Activated T-helper 9 cell treated with anti-CD3 and anti-CD28 coated beads, Interleukin-2, amount 50 U/mL, for 16 hours (primary cell): ENCODE measurements at places on chromosomes 16 and 17.

- no peak for DNase-seq
Measured at GRCh38 chr17:15648386-15648785, 28.9 kb upstream of the FBXW10B start.

DNA sequence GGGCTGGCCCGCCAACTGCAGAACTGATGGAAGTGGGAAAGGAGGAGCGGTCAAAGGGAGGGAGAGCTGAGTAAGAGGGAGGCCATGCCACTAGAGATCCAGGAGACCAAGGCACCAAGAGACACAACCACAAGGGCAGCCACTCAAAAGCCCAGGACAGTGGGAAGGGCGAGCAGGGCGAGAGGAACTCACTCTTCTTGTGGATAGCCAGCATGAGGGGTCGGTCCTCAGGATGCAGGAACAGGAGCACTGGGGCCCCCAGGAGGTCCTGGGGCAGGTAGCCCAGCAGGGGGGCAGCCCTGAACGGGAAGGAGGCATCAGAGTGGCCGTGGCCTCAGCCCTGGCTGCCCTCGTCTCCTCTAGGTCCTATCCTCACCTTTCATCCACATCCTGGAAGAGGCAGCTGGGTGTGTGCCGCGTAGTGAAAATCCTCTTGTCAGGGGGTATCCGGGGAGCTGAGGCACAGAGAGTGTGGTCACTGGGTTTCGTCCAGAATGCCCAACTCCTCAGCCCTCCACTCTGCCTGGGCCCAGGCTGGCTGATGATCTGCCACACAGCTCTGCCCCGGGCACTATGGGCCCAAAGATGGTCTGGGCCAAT is 4.3 kb downstream of the PER1 start:
- no peak for DNase-seq

GRCh38 chr16:9859701-9860327 is 322.4 kb downstream of the GRIN2A start:
- no peak for DNase-seq

- no peak for DNase-seq
Measured at GRCh38 chr16:19804538-19805323, 79.9 kb downstream of the GPRC5B start.

GRCh38 chr17:8818654-8819330 is 19.6 kb upstream of the MFSD6L start:
- DNase-seq = no peak

- DNase-seq = no peak
Measured at GRCh38 chr16:12291989-12292759, 315.6 kb downstream of the SNX29 start.

DNA sequence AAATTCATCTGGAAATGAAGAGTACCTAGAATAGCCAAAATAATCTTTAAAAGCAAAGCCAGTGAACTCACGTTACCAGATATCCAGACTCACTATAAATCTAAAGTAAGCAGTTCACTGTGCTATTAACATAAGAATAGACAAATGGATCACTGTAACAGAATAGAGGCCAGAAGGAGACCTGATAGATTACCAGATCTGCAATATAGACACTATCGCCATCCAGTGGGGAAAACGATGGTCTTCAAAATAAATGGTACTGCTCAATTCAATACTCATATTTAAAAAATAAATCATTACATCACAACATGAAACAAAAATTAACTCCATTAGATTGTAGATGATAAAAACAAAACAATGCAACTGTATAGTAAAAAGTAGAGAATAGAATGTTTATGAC is 158.6 kb upstream of the CDH8 start:
- DNase-seq = no peak

DNA sequence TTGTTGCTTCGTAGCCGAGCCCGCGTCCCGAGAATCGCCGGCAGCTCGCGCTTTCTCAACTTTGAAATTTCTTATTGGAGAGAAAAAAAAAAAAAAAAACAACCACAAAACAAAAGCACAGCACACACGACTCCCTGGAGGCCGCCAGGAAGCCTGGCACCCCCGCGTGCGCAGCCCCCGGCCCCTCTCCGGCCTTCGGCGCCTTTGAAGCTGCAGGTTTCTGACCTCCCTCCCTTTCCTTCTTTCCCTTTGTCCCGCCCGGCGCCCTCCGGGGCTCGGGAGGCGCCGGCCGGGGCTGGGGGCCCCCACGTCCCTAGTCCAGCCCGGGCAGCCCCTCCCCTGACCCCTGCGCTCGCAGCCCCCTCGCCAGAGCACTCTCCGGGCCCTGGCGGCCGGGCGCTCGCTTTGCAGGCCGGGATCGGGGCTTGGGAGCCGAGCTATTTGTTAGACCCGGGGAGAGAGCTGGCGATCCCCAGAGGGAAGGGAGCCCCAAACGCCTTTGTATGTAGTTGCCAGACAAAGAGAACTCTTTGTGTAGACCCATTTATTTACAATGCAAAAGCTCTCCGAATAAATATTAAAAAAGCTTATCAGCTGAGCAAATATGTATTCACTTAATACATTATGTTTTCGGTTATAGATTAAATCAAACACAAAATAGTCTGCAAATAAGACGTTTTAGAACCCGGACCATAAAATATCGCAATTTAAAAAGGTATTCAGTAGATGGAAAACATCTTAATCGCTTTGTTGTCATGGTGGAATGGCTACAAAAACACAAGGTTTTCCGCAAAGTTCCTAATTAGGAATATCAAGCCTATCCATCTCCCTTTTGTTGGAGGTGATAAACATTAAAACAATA is 2.3 kb downstream of the BAHCC1 start:
- no peak for DNase-seq

- DNase-seq = no peak
Measured at GRCh38 chr16:85586380-85587104, 26.6 kb upstream of the GSE1 start.

- DNase-seq = peak; percentile 76
Measured at GRCh38 chr17:41647940-41648410, 23.6 kb upstream of the KRT17 start.

- DNase-seq = no peak
Measured at GRCh38 chr17:9370467-9370866, 205.2 kb downstream of the STX8 start.

DNA sequence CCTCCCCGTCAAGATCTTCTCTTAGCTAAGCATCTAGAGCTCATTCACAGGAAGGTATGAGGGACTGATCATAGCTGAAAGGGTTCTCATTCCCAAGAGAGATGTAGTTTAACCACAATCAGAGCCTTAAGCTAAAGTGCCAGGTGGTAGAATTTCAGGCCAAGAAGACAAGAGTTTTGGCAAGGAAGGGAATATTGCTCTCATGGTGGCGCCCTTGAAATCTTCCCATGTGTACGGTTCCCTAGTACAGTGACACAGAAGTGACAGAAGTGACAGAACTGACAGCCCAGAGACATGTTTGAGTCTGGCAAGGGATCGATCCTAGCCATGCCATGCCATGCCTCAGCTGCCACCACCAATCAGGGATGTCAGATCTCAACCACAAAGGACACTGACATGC is 2.5 kb downstream of the GRIN2C start:
- DNase-seq = no peak

DNA sequence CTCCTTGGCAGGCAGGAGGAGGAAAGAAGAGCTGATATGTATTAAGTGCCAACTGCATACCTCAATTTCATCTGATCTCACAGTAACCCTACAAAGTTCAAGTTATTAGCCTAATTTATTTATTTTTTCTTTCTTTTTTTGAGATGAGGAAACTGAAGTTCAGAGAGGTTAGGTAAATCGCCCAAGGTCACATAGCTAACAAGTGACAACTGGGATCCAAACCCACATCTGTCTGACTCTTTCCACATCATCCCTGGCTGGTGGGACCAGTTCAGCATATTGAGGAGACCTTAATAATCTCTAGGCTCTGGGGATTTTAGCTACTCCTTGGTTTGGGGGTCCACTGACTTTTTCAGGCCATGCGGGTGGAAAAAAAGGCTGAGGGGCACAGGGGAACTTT is 60.9 kb downstream of the CYB5B start:
- DNase-seq = no peak

DNA sequence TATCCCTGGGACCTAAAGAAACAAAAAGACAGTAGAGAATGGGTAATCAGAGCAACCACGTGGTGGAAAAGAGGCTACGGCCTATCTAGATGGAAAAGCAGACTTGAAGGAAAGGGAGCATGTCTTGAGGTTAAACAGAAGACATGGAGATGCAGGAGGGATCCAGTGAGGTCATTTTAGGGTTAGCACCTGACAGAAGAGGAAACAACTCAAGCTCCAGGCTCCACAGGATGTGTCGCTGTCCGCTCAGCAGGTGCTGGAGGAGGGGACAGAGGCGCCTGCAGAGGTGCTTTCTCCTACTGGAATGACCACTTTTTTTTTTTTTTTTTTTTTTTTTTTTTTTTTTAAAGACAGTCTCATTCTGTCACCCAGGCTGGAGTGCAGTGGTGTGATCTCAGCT is 47.5 kb upstream of the CLEC3A start:
- no peak for DNase-seq

DNA sequence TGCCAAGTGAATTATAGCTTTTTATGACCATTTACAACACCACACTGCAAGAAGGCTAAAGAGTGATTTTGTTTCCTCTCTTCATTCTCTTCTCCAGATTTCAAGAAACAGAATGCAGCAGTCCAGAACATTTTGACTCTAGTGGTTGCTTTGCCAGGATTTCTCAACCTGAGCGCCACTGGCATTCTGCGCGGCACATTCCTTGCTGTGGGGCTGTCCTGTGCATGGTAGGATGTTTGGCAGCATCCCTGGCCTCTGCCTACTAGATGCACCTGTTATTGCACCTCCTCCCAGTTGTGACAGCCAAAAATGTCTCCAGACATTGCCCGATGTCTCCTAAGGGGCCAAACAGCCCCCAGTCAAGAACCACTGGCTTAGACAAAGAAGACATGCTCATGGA is 25.7 kb upstream of the SLC39A11 start:
- DNase-seq = no peak

DNA sequence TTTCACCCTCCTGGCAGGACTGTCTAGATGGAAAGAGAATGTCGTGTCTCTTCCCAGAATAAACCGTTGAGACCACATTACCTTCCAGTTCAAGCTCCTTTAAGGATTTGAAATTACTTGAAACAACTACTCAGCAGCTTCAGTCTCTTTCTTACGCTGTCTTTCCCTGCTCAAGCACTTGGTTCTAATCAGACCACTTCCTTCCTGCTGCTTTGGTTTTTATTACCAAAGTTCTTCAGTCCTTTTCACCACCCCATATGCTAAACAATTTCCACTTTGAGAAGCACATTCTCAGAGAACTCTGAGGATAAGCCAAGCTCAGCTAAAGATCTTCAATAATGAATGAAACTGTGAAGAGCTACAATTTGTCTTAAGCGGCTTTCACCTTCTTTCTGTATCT is 105.4 kb downstream of the STX8 start:
- DNase-seq = no peak

DNA sequence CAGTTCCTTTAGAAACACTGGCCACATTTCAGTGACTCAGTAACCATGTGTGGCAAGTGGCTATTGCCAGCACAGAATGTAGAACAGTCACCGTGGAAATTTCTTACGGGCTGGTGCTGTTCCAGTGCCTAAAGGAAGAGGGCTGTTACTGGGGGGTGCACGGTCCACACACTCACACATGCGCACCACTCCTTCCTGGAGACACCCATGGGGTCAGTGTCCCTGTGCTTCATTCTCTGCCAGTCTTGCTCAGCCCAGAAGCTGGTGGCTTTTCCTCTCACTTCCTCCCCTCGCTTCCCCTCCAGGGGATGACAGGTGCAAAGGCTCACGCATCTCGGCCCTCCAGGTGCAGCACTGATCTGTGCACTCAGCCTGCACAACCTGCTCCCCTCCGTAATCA is 115.6 kb downstream of the CCDC182 start:
- no peak for DNase-seq

DNA sequence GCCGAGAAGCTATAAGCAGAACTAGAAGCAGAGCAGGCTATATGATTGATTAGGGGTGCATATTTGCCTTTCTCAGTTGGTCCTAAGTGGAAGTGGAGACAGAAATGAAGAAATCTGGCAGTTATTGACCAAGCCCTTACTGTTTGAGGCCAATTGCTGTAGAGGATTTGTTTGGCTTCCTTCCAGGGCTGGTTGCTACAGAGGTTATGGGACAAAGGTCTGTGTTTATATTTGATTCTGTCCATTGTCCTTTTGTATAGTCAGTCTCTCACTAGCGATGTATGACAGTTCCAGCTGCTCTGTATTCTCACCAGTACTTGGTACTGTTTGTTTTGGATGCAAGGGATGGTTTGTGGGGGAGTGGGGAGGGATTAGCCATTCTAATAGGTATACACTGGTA is 7.3 kb upstream of the ALOX15 start:
- no peak for DNase-seq

DNA sequence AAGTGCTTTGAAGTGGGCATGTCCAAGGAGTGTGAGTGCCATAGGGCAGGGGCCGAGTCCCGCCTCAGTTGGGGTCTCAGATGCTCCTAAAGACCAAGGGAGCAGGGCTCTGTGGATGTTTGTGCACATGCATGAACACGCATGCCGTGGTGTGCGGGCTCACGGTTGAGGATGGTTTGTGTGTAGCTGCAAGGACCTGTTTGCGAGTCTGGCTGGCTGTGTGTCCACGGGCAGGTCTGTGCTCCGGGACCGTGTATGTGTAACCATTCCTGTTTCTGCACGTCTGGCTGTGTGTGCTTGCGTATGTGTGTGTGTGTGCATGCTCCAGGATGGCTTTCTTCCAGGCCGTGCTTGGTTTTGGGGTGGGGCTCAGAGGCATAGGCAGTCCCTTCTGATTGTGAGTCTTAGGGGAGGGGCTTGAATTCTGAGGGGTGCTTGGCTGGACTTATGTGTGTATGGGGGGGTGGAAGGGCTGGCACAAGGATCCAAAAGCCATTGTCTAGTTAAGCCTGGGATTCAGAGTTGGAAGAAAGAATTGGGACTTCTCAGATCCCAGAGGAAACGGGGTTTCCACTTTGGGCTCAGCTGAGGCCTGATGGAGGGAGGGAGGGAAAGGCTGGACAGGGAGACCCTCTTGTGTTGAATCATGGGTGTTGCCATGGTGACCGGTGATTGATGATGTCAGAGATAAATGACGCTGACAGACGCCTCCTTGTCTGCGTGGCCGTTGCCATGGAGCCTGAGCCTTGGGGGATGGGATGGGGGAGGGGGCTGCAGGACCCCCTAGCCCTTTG is 14.4 kb downstream of the GJD3 start:
- no peak for DNase-seq

DNA sequence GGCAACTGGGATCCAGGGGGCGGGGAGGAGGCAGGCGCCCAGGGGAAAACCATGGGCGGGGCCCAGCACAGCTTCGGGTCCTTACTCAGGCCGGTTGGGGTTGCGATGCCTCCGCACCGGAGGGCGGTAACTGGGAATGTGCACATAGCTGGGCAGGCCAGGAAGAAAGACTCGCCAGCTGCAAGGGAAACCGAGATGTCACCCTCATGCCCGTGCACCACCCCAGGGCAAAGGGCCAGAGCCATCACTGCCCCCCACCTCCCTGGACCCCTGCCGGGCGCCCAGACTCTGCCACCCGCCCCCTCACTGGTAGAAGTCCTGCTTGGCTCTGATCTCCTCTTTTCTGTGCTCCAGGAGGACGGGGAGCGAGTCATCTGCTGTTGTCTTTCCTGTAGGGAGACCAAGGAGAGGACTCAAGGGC is 6.7 kb downstream of the ALOX12B start:
- DNase-seq = no peak

GRCh38 chr17:77728474-77728795 is 230.1 kb upstream of the TNRC6C start:
- DNase-seq = no peak
